ENCODE measurements at places on chromosomes 1 and 21.

DNA sequence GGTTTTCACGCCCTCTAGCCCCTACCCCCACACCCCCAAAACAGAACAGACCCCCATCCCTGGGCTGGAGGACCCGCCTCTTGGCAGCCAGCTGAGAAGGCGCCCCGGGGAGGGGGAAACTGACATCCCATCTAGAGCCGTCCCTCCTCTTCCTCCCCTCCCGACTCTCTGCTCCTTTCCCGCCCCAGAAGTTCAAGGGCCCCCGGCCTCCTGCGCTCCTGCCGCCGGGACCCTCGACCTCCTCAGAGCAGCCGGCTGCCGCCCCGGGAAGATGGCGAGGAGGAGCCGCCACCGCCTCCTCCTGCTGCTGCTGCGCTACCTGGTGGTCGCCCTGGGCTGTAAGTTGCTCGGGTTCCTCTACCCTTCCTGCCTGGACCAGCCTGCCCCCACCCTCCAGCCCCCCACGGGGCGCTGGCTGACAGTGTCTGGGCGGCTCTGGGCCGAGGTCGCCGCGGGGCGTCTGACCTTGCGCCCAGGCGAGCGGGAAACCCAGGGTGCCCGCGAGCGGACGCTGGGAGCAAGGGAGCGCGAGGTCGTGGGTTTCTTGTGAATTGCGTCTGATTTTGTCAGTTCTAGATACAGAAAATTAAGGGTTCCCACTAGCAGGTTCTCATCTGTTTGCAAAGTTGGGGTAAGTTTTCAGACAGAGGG, 618 bp downstream of the JAM2 start:
- peak; percentile 78 for DNase-seq

DNA sequence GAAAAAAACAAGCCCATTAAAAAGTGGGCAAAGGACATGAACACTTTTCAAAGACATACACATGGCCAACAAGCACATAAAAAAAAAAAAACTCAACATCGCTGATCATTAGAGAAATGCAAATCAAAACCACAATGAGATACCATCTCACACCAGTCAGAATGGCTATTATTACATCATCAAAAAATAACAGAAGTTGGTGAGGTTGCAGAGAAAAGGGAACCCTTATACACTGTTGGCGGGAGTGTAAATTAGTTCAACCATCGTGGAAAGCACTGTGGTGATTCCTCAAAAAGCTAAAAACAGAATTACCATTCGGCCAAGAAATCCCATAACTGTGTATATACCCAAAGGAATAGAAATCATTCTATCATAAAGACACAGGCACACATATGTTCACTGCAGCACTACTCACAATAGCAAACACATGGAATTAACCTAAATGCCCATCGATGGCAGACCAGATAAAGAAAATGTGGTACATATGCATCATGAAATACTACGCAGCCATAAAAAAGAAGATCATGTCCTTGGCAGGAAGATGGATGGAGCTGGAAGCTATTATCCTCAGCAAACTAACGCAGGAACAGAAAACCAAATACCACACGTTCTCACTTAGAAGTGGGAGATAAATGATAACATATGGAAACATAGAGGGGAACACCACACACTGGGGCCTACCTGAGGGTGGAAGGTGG, 70.1 kb downstream of the INTS7 start:
- DNase-seq: no peak

- no peak for DNase-seq
Observed at GRCh38 chr1:159196543-159196942, 8.1 kb upstream of the ACKR1 start.

DNA sequence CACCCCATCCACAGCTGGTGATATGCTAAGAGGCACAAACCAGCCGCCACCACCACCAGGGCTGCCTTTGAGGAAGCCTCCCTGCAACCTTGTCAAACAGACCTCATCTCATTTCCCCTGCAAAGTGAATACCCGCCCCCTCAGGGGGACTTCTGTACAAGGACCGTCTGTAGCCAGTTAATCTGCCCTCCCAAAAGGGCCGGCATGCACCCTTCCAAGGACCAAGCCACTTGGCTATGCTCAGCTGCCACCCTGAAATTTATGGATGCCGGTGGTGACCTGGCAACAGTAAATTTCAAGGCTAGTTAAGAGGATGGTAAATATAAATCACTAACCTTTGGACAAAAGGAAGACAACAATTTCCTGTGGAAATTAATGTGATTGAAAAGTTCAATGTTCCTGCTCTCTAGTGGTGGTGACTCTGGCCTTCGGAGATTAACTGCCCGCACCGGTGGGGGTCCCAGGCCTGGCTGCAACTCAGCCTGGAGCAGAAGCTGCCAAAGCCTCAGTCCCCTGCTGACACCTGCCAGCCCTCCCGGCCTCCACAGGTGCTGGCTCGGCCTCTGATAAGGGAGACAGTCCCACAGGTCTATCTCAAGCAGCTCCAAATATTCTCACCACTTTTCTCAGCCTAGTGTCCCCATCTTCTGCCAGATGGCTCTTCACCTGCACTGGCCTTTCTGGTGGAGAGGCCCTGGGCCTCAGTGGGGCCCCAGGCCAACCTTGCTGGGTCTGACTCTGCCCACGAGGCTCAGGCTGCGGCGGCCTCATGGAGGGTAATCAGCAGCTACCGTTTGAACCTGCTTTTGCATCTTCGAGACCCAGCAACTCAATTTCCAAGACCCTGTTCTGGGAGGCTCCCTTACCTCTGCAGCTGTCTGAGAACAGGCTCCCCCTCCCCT, 12.2 kb downstream of the TMEM53 start:
- no peak for DNase-seq

DNA sequence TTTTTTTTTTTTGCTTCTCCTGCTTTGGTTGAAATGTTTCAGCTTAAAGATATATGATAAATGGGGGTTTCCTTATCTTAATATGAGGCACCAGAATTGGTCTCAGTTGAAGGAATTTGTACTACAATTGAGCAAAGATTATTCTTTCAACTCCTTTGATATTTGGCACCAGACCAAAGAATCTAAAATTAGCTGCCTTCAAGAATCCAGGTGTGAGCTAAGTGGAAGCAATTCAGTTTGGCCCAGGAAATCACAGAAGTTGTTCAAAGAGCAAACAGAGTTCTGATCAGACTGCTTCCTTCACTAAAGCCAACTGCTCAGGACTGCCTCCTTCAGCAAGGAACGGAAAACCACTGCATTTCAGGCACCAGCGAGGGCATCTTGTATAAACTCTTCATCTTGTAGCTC, 68.3 kb upstream of the BCAR3 start:
- no peak for DNase-seq

DNA sequence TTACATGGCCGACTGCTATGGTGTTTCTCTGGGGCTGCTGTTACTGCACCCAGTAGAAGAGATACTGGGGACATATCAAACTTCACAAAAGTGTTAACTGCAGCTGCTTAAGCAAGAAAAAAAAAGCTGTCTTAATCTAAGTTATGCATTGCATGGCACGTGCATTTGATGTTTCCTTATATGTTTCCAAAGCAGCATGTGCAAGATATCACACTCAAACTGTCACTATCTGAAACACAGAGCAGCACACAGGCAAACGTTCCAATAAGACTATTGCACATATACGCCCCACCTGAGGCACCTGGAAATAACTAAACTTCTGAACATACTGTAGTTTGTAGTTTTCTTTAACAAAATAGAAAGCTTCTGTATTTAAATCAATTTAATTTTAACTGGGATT, 671.4 kb upstream of the ADGRL2 start:
- DNase-seq: no peak

- no peak for DNase-seq
Observed at GRCh38 chr1:8161546-8162105, 135.5 kb upstream of the ERRFI1 start.

DNA sequence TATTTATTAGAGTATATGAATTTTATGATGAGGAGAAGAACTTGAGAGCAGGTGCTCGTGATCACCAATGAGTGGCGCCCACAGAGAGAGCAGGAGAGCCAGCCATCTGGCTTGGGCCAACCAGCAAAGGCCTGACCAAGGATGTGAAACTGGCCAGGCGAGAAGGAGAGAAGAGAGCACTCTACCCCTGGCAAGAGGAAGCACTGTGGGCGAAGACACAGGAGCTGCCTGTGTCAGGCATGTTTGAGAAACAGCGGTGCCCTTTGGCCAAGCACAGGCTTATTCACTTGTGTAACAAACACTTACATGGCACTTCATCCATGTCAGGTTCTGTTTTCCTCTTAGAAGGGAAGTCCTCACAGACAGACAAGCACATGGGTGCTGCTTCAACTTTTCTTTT, 4.2 kb upstream of the SIPA1L2 start:
- DNase-seq: no peak

DNA sequence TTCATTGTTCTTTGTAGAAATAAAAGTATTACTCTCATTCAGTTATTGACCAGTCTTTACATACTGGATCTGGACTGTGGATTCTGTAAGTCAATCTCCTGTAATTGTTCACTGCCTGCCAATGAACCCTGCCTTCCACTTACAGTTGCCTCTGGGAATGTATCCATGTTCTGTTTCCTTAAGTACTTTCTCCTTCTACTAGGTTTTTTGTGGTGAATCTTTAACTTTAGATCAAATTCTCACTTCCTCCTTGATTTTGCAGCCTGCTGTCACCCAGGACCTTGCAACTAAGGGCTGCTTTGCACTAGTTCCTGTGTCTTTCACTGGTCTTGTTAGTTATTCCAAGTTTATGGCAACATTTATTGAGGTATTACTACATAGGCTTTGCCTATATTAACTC, 28.2 kb upstream of the ANKRD13C start:
- no peak for DNase-seq

DNA sequence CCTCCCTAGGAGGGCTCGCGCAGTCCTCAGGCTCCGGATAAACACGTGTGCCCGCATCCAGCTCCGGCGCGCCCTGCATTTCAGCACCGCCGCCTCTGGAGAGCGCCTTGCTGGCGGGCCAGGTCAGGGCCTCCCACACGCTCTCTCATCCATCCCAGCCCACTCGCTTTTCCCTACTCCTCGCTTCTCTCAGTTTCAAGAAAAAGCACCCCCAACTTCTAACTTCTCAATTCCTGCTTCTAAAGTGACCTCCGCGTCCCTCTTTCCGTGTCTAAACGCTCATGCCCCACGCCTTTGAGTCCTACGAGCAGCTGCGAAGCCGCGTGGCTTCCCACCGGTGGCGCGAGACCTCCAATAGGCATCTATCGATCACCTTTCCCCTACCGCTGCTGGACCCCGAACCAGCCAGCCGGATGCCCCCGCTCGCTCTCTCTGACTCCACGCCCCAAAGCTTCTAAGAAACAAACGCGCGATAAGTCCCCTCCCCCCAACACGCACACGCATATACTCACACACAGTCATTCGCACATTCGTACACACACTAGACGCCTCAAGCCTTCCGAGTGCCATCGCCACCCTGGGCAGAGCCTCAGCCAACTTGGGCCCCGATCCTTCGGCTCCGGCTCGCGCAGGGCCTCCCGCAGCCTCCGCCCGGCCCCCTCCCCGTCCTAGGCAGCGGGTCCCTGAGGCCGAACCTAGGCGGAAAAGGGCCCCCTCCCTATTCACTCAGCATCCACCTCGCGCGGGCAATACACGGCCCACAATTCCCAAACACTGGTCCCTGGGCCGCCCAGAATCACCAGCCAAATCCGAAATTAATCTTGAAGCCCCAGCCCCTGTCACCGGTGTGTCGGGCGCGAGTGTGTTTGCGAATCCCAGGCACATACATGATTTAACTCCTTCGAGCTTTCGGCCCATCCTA, 1.1 kb downstream of the NMNAT2 start:
- peak; percentile 87 for DNase-seq

- DNase-seq: peak; percentile 69
Observed at GRCh38 chr1:33762109-33762830, 101.6 kb upstream of the HMGB4 start.

DNA sequence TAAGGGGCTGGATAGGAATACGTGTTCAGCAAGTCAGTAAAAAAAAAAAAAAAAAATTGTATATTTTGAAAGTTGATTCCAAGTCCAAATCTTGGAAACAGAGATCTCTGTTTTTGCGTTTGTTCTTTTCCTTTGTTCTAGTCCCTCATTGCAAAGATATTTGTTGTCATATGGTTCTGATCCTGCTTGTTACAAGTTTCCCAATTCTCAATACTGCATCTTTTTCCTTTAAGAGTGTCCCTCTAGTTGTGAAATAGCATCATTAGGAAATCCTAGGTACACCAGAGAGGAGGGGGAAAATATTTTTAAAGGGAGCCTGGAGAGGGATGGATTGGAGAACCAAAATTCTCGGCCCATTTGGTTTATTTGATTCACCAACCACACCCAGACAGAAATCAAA, 152.2 kb upstream of the C1orf105 start:
- DNase-seq: no peak

- DNase-seq: no peak
Observed at GRCh38 chr21:20882462-20883407, 115.5 kb upstream of the NCAM2 start.

DNA sequence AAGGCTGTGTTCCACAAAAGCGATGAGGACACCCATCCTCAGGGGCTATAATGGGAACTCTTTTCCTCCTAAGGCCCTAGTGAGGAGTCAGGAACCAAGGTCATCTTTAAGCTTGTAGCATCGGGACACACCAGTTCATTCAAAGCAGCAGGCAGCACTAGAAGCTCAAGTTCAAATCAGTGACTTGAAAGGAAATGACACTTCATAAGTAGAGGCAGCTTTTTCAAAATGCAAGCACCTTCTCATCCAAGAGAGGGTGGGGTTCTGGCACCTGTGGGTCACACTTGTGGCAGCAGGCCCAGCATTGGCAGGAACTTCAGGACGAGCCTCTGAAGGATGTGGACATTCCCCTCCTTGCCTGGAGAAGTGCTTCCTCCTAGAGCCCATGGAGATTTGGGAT, 496.3 kb downstream of the KIF26B start:
- no peak for DNase-seq

GRCh38 chr1:4346131-4346530, 308.3 kb upstream of the AJAP1 start:
- DNase-seq: no peak

DNA sequence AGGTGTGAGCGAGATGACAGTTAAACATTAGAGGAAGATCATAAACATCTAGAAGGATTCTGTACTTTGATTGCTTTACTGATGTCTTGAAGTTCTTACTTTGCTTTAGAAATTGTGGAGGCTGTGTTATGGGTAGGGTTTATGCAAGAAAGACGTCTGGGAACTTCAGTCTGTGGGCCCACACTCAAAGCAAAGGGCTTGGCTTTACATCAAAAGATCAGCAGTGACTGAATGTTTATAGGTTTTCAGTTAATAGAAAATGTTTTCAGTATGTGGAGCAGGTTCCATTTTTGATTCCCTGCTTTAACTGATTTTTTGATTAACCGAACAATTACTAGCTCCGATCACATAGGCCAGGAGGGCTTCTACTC, 31.9 kb downstream of the PEX14 start:
- DNase-seq: no peak

DNA sequence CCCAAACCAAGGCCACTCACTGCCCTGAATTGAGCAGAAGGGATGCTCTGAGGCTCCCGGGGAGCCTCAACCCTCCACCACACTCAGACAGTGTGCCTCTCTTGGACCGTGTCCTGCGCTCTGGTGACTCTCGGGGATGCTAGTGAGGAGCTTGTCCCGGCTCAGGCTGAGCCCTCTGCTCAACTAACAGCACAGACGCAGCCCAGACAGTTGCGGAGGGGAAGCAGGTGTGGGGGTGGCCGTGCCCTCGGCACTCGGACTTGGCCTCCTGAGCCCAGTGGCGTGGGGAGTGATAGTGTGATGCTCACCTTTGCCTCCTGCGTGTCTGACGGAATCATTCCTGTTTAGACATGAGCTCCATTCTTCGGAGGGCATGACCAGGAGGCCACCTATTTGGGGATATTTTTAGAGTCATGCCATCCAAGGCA, 15.4 kb upstream of the SLC19A1 start:
- no peak for DNase-seq

- DNase-seq: no peak
Observed at GRCh38 chr1:161958425-161958824, 65.2 kb downstream of the OLFML2B start.
